ENCODE measurements at places on chromosomes 4 and X. TPM values are rescaled to one million over a fixed set of nuclear protein-coding genes. Genes with fewer than 3 reads are reported as not detected.

The DGAT2L6 gene
- not detected for total RNA-seq

DNA sequence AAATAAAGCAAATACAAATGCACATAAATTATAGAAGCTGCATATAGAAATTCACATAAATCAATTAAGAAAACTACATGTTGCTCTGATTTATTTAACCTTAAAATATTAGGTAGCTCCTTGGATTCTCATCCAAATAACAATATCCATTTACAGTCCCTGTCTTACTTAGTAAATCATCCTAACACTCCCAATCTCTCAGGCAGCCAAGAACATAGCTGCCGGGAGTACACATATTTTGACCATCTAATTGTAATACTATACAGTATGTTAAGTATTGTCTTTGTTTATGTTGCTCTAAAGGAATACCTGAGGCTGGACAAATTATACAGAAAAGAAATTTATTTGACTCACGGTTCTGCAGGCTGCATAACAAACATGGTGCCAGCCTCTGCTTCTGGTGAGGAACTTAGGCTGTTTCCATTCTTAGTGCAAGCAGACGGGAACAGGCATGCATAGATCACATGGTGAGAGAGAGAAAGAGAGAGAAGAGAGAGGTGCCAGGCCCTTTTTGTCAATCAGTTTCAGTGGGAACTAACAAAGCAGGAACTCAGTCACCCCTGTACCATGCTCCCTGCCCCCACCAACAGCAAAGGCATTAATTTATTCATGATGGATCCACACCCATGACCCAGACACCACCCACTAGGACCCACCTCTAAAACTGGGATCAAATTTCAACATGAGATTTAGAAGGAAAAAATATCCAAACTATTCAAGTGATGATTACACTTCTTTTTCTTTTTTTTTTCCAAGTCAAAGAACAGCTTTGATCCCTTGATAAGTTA lies 614.8 kb upstream of the TECRL start:
- DNase-seq, result no peak

DNA sequence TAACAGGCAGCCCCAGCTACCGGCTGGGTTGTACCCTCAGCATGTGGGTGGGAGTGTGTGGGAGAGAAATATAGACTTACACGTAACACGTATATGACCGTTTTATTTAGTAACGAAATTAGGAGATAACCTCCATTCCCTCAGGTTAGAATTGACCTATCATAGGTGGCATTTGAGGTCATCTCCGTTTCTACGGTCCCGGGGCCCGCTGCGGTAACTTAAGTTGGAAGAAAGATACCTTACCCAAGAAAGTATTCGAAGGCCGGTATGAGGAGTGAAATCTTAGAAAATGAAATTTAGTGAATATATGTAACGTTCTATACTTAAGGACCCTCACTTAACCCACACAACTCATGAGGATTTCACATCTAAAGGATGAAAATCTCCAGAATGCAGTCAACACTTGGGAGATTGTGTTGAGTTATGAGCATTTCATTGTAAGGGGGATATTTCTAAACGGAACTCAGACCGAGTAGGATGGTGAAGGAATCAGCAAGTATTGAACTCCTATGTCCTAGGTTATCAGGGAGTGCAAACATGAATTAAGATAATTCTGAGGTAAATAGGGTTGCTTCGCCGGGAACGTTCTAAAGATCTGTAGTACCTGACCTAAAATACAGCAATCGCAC lies 891 bp downstream of the CISD2 start:
- DNase-seq, result no peak

DNA sequence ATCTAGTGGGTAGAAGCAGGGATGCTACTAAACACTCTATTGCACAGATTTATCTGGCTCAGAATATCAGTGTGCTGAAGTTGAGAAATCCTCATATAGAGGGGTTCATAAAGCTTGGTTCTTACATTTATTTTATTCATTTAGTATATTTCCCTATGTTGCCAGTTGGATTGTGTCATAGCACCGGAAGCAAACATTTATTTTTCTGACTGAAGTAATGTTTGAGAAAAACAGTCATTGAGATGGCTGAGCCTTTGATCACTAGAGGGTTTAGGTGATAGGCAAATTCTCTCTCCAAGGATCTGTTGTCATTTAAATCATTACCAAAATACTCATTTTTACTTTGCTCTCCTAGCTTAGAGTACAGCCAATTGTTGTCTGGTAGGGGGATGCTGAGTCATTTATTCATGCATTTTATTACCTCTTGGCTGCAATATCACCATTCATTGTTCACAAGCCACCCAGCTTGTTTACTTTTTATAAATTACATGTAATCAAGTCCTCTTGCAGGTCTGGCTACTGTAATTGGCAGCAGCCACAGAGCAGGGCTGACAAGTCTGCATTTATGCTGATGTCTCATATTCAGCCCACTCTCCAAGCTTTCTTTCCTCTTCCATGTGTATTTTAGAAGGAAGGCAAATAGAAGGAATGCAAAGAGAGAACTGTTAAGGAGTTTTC lies 15.2 kb downstream of the GAB1 start:
- no peak for DNase-seq

- no peak for DNase-seq
Observed at GRCh38 chr4:146511381-146511780, 10.4 kb downstream of the SLC10A7 start.

- DNase-seq, result no peak
Observed at GRCh38 chr4:121056066-121056465, 16.3 kb downstream of the NDNF start.

GRCh38 chr4:121740796-121741409 lies 24.1 kb downstream of the SMIM43 start:
- no peak for DNase-seq

GRCh38 chr4:151324752-151325110 lies 674 bp downstream of the SH3D19 start:
- no peak for DNase-seq

DNA sequence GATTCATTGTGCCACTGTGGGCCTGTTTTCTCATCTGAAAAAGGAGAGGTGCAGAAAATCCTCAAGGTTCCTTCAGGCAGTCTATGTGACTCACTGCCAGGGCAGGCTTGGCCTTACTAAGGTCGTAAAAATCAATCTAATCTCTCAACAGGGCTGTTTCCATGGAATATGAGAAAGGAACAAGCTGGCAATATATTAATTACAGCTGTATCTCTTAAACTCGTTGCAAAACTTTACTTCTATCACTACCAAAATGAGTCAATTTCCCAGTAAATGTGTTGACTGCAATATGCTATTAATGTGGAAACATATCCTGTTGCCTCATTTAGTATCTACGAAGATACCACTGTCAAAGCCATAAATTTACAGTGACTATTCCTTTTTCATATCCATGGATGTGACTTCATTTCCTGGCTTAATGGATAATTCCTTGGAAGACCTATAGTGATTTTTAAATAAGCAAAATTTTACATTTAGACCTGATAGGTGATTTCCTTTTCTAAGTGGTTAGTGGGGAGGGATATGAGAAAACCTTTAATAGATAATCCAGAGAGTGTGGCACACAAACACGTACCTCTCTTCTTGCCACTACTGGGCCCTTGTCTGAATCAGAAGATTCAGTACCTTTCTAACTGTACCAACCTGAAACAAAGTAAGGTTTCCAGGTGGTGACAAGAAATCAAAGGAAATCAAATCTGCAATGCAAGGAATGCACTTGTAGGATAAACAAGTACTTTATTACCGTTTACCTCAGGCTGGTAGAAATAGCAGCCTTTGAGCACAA lies 127.4 kb upstream of the FTHL17 start:
- no peak for DNase-seq

GRCh38 chrX:118250445-118250844 lies 95.5 kb upstream of the WDR44 start:
- no peak for DNase-seq

GRCh38 chrX:78092296-78092695 lies 11.8 kb upstream of the PGK1 start:
- DNase-seq, result no peak

Measured in naive thymus-derived CD4-positive, alpha-beta T cell (primary cell).